ENCODE measurements at places on chromosomes 3 and 15.

- DNase-seq: no peak
Measured at GRCh38 chr3:29922992-29923746, 642.3 kb downstream of the RBMS3 start.

DNA sequence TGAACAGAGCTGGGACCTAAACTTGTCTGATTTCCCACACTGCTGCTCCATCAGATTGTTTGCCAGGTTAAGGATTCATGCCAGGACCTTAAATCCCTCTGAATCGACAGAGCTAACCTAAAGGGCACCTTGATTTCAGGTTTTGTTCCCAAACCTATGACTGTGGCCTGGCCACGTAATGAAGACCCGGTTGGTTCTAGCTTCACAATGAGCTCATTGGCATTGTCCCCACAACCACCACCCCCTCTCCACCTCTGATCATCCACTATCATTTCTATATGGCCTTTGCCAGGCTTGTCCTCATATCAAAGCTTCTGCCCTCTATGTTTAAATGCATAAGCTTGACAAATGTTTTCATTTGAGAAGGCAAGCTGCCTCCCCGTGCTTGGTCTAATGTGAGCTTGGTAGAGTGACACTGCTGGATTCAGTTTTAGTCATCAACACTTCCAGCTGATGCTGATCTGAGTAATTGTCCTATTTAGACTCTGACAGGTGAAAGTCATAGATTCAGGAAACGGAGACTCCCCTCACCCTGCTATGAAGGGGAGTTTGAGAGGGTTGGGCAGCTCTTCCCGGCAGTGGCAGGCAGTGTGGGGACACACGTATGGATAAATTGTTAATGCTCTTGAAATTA is 407.1 kb upstream of the CFAP20DC start:
- no peak for DNase-seq

- DNase-seq: no peak
Measured at GRCh38 chr15:29859973-29860715, 37.9 kb upstream of the TJP1 start.

GRCh38 chr3:25820366-25820765 is 30.5 kb downstream of the OXSM start:
- DNase-seq: peak; percentile 32

DNA sequence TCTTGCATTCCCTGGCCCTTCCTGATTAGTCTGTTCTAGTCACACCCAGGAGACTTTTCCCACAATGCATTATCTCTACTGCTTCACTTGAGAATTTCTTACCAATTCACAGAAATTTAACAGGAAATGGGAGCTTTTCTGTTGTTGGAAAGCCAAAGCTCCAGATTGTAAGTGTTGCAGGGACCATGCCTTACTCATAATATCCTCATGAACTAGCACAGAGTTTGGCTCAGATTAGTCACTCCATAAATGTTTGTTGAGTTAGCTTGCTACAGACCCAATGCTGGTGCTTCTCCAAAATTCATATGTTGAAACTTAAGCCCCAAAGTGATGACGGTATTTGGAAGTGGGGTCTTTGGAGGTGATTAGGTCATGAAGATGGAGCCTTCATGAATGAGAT is 232.6 kb downstream of the GAP43 start:
- DNase-seq: no peak

Measured in pons (tissue), 1 donor.